Activated T-cell treated with anti-CD3 and anti-CD28 coated beads, Interleukin-2, amount 50 U/mL, for 72 hours (primary cell): ENCODE measurements at places on chromosomes 5 and 9. TPM values are rescaled to one million over a fixed set of nuclear protein-coding genes. Genes with fewer than 3 reads are reported as not detected.

DNA sequence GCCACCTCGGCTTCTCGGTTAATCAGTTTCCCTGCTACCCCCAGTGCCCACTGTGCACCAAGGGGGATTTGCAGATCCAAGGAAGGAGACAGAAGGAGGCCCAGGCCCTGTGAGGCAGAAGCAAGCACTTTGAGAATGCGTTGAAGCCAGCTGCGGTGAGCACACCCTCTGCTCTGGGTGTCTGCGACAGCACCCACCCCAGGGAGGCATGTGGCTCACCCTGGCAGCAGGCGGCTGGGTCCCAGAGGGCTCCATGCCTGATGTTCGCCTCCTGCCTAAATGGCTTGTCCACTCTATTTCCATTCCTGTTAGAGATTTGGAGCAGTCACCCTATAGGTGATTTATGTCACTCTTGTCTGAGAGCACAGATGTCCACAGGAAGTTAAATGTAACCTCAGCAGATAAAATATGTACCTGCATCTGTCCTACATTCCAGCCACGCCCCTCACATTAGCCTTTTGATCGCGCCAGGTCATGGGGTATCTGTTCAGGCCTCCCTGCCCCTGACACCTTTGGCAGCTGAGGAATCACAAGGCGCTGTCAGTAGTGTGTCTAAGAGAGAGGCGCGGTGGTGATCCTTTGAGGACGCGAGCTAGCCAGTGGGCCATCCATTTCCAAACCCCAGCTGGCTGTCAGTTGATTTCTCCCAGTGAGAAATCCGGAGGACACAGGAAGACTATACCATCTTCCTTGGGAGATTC lies 28.1 kb downstream of the PTGES2 start:
- no peak for DNase-seq

GRCh38 chr9:127943011-127943662 lies 5.5 kb upstream of the DPM2 start:
- no peak for DNase-seq

Gene TMC1
- total RNA-seq: not detected

GRCh38 chr5:34716986-34717385 lies 60.9 kb downstream of the RAI14 start:
- no peak for DNase-seq

DNA sequence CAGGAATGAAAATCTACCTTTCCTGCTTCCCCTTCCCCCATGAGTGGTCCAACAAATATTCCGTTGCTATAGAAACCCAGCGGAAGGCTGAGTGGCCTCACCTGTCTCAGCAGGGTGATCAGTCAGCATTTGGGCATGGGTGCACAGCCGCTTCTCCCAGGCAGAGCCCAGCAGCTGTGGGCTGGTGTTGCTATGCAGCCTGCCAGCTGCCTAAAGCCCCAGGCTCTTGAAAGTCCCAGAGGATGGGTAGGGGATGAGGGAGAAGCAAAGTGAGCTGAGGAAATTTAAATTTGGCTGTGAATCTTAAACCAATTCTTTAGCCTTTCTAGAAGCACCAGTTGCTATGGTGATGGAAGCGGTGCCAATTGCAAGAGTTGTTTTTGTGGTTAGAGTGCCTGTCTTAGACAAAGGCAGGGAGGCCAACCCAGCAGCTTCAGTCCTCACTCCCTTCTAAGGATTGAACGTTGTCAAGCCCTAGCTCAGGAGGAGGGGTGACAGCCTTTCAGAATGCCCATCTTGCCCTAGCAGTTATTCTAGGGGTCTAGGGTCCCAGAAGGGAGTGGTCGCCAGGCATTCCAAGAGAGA lies 151.5 kb upstream of the PITX1 start:
- DNase-seq: no peak

DNA sequence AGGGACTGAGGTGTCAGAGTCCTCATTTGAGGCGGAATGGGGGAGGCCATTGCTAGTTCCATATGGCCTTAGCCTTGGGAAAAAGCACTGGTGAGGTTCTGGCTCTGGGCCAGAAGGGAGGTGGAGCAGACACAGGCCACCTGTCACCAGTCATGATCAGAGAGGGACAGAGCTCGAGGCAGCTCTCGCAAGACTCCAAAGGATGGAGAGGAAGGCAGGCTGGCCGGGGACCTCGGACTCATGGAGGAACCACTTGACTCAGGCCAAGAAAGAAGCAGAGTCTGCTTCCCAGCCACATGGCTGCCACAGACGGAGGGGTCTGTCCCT lies 29.2 kb upstream of the NSMF start:
- no peak for DNase-seq

Gene SLC23A1
- total RNA-seq: 2.8 TPM

GRCh38 chr5:174413567-174414314 lies 310.6 kb upstream of the MSX2 start:
- DNase-seq: no peak

GRCh38 chr5:73540192-73540591 lies 25.2 kb downstream of the ANKRA2 start:
- no peak for DNase-seq

Gene ST8SIA4
- total RNA-seq: 47.1 TPM

Gene FBN2
- total RNA-seq: not detected

Gene GRAMD2B
- 12.7 TPM for total RNA-seq

DNA sequence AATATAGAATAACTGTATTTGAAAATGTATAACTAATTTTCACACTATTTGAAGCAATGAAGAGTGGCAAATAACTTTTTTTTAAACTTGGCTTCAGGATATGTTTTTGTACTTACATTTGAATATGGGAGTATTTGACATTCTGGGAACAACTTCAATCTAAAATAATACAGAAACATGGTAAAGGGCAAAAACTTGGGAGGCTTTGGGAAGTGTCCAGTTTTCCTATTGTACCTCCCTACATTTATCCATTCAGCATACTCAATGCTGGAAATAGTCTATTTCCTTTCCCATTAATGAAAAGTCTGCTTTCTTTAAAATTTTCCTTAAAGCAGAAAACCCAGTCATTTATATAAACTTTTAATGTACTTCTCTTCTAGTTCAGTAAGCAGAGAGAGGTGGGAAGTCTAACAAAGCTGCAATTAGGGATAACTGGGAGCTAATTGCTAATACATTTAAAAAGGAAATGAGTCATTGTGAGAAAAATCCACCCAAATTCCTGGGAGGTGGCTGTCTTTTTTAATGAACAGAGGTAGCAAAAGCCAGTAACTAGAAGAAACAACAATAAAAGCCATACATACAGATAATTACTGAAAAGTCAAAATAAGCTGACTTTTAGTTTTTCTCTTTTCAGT lies 128.8 kb downstream of the FBN2 start:
- DNase-seq: no peak

Gene FGF1
- not detected for total RNA-seq

Gene LCP2
- 190 TPM for total RNA-seq

Gene ESM1
- 0.23 TPM for total RNA-seq

- no peak for DNase-seq
Observed at GRCh38 chr9:18296702-18297055, 177.3 kb upstream of the ADAMTSL1 start.

Gene MYORG
- 1.7 TPM for total RNA-seq

Gene EDIL3
- total RNA-seq: not detected
